ENCODE measurements at places on chromosomes 2 and 18.

GRCh38 chr18:53796040-53796729, 428.3 kb downstream of the MBD2 start:
- no peak for DNase-seq

GRCh38 chr18:44123743-44124142, 556.9 kb upstream of the SETBP1 start:
- no peak for DNase-seq

GRCh38 chr2:196956069-196956468, 29.6 kb upstream of the PGAP1 start:
- no peak for DNase-seq

GRCh38 chr18:23020555-23021294, 87.6 kb downstream of the RBBP8 start:
- no peak for DNase-seq

DNA sequence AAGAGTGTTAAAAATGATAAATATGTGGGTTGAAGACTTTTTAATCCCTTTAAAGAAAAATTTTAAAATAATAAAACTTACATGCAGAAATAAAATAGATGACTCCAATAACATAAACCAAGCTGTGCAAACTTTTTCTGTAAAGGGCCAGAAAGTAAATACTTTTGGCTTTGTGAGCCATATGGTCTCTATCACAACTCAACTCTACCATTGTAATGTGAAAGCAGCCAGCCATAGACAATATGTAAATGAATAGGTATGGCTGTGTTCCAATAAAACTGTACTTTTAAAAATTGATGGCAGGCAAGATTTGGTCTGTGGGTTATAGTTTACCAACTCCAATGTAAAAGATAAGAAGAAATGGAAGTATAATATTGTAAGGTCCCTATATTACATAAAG, 45.2 kb downstream of the SNED1 start:
- no peak for DNase-seq

DNA sequence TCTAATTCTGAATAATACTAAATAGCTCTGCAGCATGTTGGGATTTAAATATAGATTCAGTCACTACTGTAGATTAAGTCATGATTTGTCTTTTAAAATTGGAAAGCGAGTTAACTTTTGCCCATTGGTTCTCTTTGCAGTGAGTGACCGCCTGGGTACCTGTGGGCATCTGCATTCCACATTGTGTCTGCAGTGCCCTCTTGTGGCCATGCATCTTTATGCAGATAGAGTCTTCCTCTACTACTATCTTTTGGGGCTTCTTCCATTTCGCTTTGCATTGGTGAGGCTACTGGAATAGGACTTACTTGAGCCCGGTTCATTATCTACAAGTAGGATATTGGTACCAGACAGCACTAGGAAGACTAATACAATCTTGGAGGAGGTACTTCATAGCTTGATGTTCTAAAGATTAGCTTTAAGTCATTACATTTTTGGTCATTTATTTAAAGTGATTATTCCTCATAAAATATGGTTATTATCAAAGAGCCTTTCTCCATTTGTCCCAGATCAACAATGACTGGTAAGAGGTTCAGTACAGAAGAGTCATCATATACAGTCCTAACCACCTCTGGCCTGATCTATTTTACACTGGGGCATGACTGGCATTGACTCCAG, 203.0 kb downstream of the SOCS6 start:
- DNase-seq = peak; percentile 2

DNA sequence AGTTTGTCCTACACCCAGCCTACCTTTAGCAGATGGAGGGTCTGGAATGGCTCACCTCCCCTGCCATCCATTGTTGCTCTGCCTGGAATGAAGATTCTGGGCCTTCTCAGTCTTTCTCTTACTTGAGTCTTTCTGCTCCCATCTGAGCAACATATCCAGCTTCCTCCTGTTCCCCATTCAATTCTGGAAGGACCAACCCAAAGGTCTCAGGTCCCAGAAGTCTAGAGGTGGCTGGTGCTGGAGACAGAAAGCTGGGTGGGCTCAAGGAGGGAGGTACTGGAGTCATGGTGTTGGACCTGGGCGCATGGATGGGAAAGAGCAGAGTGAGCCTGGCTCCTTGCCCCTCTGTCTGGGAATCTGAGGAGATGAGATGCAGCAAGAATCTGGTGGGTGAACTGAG, 93.5 kb upstream of the SIX3 start:
- DNase-seq = no peak

DNA sequence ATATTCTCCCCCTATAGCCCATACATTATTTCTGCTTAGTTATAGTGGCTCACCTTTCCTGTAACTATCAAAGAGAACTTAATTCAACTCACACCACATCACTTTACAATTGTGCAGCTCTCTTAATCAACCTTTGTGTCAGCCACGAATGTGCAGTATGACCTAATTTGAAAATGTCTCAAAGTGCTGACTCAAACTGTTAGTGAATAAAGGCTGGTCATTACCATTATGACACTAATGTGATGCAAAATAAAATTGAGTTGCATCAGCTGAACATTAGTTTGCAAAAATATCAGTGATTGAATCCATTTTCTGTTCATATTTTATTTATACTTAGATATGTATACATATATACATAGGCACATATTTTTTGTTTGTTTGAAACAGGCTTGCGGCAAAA, 251.8 kb downstream of the MEIS1 start:
- no peak for DNase-seq

- DNase-seq = no peak
Measured at GRCh38 chr2:216756435-216756834, 61.1 kb upstream of the IGFBP5 start.

- no peak for DNase-seq
Measured at GRCh38 chr2:173151671-173152401, 76.2 kb downstream of the MAP3K20 start.

DNA sequence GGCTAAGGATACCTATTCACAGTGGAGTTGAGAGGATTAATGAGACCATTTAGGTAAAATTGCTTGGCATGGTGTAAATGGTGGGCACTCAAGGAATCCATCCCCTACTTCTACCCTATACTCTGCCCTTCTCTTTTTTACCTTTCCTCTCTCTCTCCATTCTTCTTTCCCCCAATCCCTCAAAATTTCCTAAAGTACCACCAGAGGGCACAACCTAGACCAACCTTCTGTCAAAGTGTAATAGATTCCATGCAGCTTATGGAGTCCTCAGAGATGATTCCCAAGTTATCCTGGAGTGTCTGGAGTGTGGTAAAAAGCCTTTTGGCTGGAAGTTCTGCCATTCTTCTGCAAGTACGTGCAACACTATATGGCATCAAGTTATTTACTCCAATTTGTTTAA, 33.0 kb upstream of the CCDC195 start:
- DNase-seq = no peak

- no peak for DNase-seq
Measured at GRCh38 chr2:30747206-30747605, 60.0 kb downstream of the CAPN13 start.

DNA sequence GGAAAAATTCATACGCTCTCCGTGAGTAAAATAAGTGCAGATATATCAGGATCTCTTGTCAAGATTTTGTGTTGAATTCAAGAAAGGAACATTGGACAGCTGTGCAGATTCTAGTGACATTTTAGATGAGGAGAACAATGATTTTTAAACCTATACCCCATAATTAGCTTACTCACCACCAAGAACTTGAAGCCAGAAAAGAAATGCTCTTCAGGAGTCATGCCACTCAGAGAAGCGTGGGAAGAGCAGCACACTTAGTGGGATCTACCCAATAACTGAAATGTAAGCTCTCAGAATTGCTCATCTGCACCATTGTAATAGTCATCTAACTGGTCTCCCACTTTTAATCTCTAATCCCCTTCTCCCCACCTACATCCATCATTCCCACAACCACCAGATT, 9.2 kb upstream of the ERMN start:
- no peak for DNase-seq

- peak; percentile 32 for DNase-seq
Measured at GRCh38 chr2:44169155-44169898, 652 bp downstream of the PPM1B start.

GRCh38 chr18:35514283-35514682, 16.5 kb upstream of the INO80C start:
- DNase-seq = no peak

DNA sequence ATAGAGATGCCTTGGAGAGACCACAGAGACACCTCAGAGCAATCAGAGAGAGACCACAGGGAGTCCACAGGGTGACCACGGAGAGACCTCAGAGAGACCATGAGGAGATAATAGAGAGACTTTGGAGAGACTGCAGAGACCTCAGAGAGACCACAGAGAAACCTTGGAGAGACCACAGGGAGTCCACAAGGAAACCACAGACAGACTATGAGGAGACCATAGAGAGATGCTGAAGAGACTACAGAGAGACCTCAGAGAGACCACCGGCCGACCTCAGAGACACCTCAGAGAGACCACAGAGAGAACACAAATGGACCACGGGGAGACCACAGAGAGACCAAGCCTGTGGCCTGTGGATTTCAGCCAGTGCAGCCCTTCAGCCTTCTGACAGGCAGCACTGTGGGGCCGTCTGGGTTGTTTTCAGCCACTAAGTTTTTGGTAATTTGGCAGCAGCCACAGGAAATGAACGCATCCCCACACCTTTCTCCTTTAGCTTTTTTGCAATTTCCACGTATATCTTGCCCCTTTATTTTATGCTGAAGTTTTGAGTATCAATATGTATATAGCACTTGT, 11.4 kb upstream of the TMEM18 start:
- DNase-seq = no peak

- DNase-seq = no peak
Measured at GRCh38 chr2:196289000-196289399, 117.6 kb upstream of the STK17B start.

GRCh38 chr2:97845818-97846217, 132.4 kb downstream of the ZAP70 start:
- no peak for DNase-seq

- DNase-seq = no peak
Measured at GRCh38 chr2:134225173-134225572, 28.7 kb upstream of the MGAT5 start.

- no peak for DNase-seq
Measured at GRCh38 chr18:25561918-25562317, 210.0 kb upstream of the ZNF521 start.

DNA sequence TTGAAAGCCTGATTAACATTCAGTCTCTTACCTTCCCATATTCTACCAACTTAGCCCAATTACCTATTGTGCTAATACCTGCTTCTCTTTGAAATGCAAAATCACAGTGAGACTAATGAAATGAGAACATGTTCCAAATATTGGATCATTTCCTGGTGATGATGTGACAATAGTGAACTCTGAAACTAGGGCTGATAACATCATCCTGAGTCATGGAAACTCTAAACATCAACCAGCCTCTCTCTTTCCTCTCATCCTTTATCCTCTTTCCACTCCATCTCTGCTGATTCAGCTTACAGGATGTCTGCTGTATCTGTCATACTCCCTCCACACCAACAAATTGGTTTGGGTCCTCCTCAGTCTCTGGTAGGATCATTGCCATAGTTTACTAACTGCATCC, 98.8 kb upstream of the NCKAP5 start:
- DNase-seq = no peak

GRCh38 chr18:48974304-48975119, 23.7 kb upstream of the SMAD7 start:
- DNase-seq = no peak

DNA sequence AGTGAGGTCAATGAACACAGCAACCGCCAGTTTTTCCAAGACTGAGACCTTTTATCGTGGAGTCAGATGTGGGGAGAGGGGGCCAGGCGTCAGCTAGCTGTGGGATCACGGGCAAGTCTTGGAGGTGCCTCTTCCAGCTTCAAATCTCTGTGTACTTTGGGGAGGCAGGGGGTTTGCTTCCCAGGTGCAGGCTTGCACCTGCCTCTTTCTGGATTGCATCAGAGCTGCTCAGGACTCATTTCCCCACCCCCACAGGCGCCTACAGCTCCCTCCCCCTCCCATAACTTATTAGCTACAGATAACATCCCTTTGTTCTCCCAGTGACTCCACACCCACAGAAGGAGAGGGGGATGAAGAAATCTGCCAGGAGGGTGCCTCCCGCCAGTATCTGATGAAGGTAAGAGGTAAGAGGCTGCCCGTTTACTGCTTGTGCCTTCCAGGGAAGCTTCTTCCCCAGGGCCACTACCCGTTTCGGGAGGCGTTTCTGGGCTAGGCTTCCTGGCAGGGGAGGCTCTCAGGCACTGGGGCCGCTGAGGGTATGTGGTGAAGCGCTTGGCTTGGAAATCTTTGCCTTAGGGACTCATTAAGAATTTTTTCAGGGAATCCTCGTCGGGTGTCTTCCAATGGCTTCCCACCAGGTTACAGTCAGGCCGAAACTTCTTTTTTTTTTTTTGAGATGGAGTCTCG, 18.8 kb upstream of the MRPL33 start:
- no peak for DNase-seq

GRCh38 chr2:5467178-5467905, 224.8 kb upstream of the SOX11 start:
- DNase-seq = no peak

DNA sequence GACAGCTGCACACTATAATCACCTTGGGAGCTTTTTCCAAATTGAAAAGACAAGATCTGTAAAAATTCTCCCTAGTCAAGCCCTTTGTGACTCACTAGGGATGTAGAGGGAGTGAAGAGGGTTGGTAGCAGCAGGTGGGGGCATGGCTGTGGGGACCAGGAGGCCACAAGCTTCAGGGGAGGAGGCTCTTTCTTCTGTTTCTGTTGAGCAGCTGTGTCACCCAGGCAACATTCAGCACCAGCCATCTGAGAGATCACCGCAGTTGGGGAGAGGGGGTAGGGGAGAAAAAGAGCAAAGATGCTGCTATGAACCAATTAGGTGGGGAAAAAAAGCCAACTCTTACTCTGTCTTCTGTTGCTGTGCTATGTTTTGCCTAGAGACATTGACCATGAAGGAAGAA, 352.3 kb upstream of the MEIS1 start:
- DNase-seq = no peak

GRCh38 chr18:58538604-58539386, 90.1 kb downstream of the ALPK2 start:
- no peak for DNase-seq

DNA sequence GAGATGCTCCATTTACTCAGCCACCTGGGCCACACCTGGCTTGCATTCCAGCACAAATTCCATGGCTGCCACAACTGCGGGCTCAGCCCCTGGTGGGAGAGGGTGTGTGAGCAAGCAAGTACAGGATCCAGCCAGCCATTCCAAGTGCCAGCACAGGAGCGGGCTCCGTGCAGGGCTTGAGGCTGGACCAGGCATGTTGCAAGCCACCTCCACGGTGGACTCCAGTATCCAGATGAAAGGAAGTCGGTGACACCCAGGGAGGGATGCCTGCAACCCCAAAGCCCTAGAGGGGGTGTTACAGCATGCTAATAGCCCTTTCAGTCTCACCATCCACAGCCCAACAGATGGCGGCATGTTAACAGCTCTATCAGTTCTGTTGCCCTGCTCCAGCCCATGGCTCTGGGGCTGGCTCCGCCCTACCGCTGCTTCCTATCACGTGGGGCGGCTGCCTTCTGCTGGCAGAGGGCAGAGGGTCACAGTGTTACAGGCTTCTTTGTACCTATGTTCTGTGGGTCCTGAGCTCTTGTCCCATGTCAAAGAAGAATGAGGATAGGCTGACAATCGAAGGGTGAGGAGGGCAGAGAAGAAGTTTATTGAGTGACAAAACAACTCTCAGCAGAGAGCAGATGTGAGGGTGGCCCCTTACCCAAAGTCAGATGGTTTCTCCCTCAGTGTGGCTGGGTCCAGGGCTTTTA, 11.7 kb upstream of the GORASP2 start:
- no peak for DNase-seq

- DNase-seq = no peak
Measured at GRCh38 chr2:241573741-241574140, 15.2 kb downstream of the BOK start.

GRCh38 chr2:192228685-192229084, 34.0 kb upstream of the TMEFF2 start:
- DNase-seq = no peak

- no peak for DNase-seq
Measured at GRCh38 chr2:107806901-107807300, 19.8 kb upstream of the RGPD4 start.

- DNase-seq = no peak
Measured at GRCh38 chr2:217714287-217714751, 288.5 kb downstream of the TNS1 start.

All from activated CD4-positive, alpha-beta T cell treated with anti-CD3 and anti-CD28 coated beads, Interleukin-2, amount 50 U/mL, for 24 hours (primary cell).